Dermis blood vessel endothelial cell (primary cell): ENCODE measurements at places on chromosomes 12 and 14. TPM values are rescaled to one million over a fixed set of nuclear protein-coding genes. Genes with fewer than 3 reads are reported as not detected.

EIF5 gene
- total RNA-seq: 115 and 226 TPM in 2 replicates

CELA1 gene
- total RNA-seq: not detected in 2 replicates

CLEC9A gene
- total RNA-seq: not detected in 2 replicates

SOX5 gene
- total RNA-seq: 0.33 and 0.51 TPM in 2 replicates

TAS2R7 gene
- total RNA-seq: not detected in 2 replicates

LBHD2 gene
- not detected in 2 replicates for total RNA-seq

TC2N gene
- 16.8 and 24.2 TPM in 2 replicates for total RNA-seq

EMP1 gene
- 318 and 336 TPM in 2 replicates for total RNA-seq

NEUROD4 gene
- not detected in 2 replicates for total RNA-seq

CCDC60 gene
- not detected in 2 replicates for total RNA-seq

C14orf39 gene
- total RNA-seq: not detected in 2 replicates

DDX47 gene
- total RNA-seq: 83.0 and 87.7 TPM in 2 replicates

FSCB gene
- total RNA-seq: not detected in 2 replicates

IFNG-AS1 gene
- not detected in 2 replicates for total RNA-seq

- DNase-seq: no peak
Observed at GRCh38 chr12:3579446-3580093, 88.6 kb downstream of the PRMT8 start.

DNA sequence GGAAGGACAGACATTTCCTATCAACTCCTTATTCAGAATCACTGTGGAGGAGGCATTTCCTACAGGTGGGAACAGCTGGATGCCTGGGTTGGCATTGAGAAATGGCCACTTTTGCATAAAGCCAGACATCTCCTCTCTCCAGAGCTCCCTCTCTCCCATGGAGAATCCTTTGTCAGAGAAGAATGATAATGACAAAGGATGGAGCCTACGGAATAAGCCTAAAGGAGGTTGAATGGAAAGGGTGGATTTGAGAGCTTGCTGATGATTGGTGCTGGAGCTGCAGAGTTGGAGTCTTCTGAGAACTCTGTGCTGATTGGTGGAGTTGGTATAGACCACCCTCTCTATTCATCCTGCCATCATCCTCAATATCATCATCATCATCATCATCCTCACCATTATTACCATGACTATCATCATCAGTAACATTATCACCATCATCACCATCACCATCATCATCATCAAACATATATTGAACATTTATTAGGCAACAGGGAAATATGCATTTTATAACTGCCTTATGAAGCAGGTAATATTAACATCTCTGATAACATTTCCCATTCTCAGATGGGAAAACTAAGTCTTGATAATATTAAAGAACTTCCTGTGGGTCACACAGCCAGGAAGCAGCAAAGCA, 89.2 kb upstream of the HSPB8 start:
- DNase-seq: no peak

- no peak for DNase-seq
Observed at GRCh38 chr12:26702741-26703140, 130.3 kb downstream of the ITPR2 start.

DNA sequence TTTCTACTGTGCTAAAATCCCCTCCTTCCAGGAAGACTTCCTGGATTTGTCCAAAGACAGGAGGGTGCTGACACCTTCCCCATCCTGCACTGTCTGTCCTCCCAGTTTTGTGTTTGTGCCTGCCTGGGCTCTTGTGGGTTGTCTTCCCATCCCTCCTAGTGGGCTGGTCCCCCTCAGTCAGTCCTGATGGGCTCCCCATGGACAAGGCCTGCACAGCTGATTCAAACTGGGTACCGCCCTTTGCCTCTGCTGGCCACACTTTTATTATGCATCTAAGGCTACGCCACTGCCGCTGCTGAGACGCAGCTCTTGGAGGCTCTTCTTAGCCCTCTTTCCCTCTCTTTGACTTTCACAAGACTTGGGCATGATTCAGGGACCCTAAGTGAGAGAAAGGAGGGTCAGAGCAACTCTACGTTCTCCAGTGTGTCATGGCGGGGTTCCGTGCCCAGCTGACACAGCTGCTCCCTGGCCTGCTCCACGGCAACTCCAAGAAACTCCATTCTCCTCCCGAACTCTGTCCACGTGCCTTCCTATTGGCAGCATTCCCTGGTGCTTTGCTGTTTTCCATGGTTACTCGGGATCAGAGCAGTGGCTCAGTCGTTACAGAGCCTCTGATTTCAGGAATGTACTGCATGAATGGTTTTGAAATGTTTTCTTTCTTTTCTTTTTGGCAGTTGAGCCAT, 3.8 kb upstream of the KRT85 start:
- DNase-seq: peak; percentile 33

GRCh38 chr12:69575346-69575745, 9.9 kb upstream of the CCT2 start:
- no peak for DNase-seq

DNA sequence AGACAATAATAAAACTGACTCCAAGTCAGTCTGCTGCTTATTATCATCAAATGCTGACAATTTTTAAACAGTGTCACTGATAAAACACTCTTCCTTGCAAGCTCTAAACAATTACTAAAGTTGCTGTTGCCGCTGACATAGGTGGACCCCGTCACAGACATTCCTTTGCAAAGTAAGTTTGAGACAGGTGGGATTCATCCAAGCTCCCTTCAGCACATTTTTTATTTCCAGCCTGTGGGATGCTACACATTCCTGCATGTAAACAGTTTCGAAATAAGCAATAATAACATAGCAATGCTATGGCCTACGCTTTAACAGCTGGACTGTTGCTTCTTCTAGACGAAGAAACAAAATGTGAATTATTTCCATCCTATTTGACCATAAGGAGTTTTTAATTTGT, 85.4 kb upstream of the HIF1A start:
- no peak for DNase-seq

DNA sequence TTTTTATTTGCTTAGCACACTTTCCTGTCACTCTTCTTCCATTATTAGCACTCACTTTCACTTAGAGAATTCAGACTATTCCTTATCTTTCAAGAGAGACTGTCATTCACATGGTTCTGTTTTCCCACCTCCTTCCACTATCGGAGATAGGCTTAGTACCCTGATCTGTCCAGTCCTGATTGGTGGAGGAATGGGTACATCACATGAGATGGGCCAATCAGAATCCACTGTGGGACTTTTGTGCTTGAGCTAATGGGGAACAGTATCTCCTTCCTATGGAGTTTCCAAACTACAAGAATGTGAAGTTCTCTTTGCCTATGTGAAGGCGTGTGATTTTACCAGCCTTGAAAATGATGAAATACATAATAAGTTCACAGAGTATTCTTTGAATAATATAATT, 4.8 kb upstream of the KITLG start:
- no peak for DNase-seq

DNA sequence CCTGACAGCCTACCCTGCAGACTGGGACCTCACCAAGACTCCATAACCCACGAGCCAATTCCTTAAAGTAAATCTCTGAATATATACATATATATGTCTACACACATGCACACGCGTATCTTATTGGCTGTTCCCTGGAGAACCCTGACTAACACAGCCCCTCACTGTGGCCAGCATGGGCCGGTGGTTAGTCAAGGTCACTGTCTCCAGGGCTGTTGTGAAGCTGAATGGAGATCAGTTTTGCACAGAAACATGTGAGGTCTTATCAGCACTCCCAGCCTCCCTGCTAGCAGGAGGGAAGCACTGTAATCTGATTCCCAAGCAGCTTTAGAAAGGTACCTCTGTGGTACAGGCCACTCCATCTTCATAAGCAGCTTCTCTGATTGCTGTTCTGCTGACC, 46.6 kb upstream of the PLEKHG6 start:
- no peak for DNase-seq

- no peak for DNase-seq
Observed at GRCh38 chr12:89783359-89784060, 74.9 kb upstream of the ATP2B1 start.

GRCh38 chr14:103536693-103537092, 7.7 kb downstream of the TRMT61A start:
- no peak for DNase-seq

GRCh38 chr12:62653740-62654139, 187.1 kb downstream of the MON2 start:
- DNase-seq: no peak

GRCh38 chr14:56720703-56721460, 89.4 kb downstream of the OTX2 start:
- DNase-seq: no peak

GRCh38 chr14:52547526-52547925, 4.8 kb downstream of the TXNDC16 start:
- DNase-seq: no peak

- DNase-seq: peak; percentile 73
Observed at GRCh38 chr14:100828031-100828769, 2.3 kb downstream of the MEG3 start.

- no peak for DNase-seq
Observed at GRCh38 chr12:105804591-105805265, 334.0 kb downstream of the NUAK1 start.

DNA sequence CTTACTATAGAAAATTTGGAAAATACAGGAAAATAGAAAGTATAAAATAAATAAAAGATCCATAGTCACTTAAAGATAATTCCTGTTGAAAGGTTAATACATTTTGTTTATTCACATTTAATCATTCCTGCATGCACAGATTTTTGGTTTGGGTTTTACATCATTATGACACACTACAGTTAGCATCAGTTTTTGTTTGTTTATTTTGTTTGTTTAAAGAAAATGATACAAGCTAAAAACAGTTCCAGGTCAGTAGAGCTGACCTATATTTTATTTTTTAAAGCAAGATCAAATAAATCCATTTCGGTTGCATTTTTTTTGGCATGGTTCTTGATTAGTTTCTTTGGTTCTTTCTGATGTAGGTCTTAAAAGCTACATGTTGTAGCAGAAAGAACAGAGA, 68.8 kb upstream of the CCDC91 start:
- no peak for DNase-seq

DNA sequence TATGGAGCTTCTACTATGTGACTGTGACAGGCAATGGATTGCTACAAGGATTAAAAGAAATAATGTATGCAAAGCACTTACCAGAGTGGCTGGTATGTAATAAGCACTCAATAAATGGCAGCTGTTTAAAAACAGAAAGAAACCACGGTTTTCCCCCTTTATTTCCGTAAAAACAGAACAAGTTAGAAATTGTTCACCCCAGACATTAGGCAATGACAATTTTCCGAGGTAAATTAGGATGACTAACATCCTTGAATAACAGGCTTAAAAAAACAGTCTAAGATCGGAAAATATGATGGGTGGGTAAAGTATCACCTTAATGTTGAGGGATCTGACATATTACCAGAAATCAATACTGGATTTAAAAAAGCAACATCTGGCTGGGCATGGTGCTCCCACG, 20.9 kb upstream of the CNIH1 start:
- peak; percentile 61 for DNase-seq

- DNase-seq: no peak
Observed at GRCh38 chr14:98138666-98139065, 1133.3 kb downstream of the BCL11B start.

- DNase-seq: no peak
Observed at GRCh38 chr14:93104961-93105360, 10.8 kb downstream of the ITPK1 start.

DNA sequence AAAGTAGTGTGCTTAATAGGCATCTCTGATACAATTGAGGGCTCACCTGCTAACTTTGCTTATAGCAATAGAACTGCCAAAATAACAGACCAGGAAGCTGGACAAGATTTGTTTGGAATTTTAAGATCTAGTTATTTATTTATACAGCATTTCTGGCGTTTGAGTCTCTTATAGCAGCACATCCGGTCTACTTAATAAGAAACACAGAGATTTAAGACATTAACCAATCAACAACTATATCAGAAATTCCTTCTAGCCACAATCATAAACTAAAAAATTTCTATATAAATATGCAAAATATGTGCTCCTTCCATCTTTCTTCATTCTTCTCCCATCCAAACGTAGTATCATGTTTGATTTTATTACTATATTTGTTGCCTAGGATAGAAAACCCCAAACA, 2.6 kb downstream of the RTN1 start:
- DNase-seq: no peak

DNA sequence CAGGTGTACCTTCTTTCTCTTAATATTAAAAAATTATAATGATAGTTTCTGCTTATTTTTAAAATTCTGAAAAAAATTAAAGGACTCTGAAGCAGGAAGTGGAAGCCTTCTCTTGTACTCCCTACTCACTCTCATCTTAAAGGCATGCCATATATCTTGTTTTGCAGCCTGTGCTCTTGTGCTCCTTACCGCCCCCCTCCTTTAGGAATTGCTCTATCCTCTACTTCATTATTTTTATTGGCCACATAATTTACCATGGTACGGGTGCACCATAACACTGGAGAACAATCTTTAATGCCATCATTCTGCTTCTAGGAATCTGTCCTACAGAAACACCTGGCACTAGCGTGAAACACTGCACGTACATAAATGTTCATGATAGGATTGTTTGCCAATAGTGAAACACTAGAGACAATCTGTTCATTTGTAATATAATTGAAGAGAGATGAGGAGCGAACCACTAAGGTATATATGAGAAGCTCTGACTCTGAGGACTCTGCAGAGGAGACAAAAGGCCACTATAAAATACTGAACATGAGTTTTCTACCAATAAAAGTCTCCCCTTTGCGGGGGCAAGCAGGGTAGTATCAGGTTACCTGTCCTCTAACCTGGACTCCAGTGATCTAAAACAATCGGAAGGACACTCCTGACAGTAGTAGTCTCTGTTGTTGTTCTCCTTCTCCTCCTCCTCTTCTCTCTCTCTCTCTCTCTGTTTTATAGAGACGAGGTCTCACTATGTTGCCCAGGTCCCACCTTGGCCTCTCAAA, 6.3 kb upstream of the NYNRIN start:
- peak; percentile 60 for DNase-seq

DNA sequence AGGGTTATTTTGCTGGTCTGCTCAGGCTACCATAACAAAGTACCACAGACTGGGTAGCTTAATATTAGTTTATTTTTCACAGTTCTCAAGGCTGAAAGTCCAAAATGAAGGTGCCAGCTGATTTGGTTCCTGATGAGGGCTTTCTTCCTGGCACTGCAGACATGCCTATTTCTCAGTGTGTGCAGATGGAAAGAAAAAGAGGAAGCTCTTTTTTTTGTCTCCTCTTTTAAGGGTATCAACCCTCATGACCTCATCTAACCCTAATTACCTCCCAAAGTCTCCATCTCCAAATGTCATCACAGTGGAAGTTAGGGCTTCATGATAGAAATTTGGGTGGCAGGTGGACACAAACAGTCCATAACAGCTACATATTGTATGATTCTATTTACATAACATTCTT, 25.0 kb upstream of the POLR3B start:
- DNase-seq: no peak

DNA sequence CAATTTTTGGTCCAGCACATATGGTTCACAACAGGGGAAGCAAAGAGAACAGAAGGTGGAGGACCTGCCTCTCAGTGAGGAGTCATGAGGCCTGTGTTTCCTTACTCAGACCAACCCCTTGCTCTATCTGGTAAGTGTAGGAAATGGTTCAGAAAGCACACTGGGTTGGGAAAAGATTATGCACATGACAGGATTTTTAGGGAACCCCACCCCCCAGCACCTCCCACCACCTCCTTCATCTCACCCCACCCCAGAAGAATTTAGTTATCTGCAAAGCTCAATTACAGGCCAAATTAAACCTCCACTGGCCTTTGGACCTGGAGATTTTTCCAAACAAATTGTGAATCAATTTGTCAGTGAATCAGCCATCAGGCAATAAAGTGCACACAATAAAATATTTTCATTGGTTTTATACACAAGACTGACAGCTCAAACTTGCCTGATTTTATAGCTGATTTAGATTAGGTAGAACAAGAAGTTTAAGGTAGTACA, 132.8 kb downstream of the DACT1 start:
- no peak for DNase-seq
